Neural progenitor cell (in vitro differentiated cells): ENCODE measurements at places on chromosomes 13 and 19. TPM values are rescaled to one million over a fixed set of nuclear protein-coding genes. Genes with fewer than 3 reads are reported as not detected.
A peak's percentile ranks its signal among the peaks of the same experiment; 100 is the strongest.

- peak; percentile 77 for DNase-seq
Observed at GRCh38 chr13:50393628-50394027, 378.4 kb downstream of the KCNRG start.

DNA sequence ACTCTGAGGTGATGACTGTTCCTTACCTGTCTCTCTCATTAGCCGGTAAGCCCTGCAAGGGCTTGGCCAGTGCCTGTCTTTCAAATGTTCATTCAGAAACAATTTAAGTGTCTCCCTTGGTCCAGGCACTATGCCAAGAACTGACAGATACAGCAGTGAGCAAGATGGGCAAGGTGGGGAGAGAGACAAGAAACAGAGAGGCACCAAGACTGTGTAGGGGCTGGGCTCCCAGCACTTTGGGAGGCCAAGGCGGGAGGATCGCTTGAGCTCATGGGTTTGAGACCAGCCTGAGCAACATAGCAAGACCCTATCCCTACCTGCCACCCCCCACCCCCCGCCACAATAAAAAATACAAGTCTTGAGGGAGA, 1.3 kb upstream of the CCNE1 start:
- DNase-seq, result no peak

GRCh38 chr19:51075998-51076397, 6.7 kb downstream of the KLK14 start:
- DNase-seq, result no peak

Gene SLC5A5
- total RNA-seq, result 0.37 and 0.51 TPM in 2 replicates

DNA sequence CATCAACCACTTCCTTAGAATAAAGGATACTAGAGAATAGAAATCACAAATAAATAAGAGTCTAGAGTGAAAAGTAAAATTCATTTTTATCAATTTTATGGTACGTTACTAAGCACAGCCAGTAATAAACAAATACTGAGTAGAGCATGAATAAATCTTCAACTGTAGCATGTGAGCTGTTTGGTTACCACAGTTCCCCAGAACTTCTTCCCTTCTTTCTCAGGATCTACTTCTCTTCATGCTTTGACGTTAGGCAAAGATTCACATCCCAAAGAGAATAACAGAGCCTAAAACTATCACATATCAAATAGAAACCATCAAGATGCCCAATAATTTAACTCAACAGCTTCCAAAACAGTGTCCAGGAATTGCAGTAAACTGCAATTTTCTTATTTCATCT, 7.4 kb downstream of the RUBCNL start:
- DNase-seq, result no peak

Gene HIPK4
- 0.34 TPM in 1 of 2 replicates, not detected in the other for total RNA-seq

GRCh38 chr13:33229446-33230177, 55.9 kb downstream of the STARD13 start:
- DNase-seq, result peak; percentile 10

Gene HIF3A
- 6.7 and 18.0 TPM in 2 replicates for total RNA-seq

DNA sequence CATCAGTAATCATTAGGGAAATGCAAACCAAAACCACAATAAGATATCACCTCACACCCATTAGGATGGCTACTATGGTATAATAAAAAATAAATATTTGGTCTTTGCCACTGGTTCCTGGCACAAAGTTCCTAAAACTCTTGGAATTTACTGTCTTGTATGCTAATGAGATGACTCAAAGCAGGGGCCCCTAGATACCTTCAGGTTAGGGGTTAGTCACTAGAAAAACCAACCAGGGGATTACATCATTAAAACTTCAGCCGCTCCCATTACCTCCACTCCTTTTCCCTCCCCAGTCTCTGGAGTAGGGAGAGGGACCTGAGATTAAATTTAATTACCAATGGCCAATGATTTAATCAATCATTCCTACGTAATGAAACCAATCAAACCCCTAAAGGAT, 49.6 kb downstream of the THSD1 start:
- no peak for DNase-seq

GRCh38 chr13:74132776-74133656, 1.2 kb downstream of the KLF12 start:
- DNase-seq, result peak; percentile 57

Gene ZSCAN18
- total RNA-seq, result 49.1 and 144 TPM in 2 replicates

DNA sequence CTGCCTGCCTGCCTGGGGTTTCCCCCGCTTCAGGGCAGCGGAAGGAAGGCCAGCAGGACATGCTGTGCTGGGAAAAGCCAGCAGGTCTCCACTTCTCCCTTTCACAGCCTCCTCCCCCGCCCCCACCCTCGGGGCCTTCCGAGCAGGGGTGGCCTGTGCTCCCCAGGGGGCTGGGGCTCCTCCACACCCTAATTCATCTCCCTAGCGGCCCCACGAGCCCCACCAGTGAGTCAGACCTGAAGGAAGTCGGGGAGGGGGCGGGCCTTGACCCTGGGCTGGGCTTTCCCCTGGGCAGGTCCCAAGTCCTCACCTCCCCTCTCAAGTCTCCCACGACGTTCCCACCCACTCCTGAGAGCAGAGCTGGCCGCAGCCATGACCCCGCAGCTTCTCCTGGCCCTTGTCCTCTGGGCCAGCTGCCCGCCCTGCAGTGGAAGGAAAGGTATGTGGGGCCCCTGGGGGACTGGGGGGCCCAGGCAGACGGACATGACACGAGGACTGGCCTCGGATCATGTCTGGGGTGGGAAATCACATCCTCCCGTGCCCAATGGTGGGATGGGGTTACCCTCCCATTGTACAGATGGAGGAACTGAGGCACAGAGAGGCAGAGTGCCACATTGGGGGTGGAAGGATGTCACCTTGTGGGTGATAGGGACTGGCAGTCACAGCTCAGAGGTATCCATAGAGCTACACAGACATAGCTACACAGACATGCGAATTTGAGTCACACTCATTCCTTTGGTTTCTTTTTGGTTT, at the start of gene EBI3:
TSS of gene EBI3 (plus strand) at position 345 of the 753 bp plus-strand sequence. CDS start at position 373, 28 bp downstream.
- DNase-seq, result no peak

- DNase-seq, result no peak
Observed at GRCh38 chr19:46347985-46348384, 1.1 kb downstream of the PPP5C start.

DNA sequence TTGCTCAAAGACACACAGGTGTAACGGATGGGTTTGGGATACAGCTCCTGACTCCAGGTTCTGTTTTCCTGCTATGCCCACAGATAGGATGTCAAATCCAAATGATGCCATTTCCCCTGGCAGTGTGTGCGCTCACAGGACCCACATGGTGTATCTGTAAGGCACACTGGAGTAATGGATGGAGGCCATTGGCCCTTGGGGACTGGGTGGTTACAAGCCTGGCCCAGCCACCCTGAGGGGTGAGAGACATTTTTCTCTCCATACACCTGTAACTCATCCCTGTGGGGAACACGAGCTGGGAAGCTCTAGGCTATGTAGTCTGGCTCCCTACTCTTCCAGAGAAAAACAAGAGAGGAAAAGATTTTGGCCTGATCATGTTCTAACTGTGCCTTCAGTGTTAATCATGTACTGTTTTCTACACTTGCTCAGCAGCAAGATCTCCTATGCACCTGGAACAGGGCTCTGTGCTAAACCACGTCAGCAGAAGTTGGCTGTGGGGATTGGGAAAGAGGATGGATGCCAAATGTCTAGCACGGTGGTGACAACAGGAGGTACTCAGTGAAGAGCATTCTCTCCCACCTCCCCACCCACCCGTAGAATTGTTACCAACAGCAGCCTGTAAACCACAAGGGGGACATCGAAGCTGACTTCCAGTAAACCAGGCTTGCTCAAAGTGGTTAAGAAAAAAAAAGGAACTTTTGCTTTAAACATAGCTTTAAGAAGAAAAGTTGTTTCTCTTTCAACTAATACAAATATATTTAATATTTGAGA, 237.0 kb downstream of the LACC1 start:
- DNase-seq, result no peak

Gene ZNF575
- not detected in 2 replicates for total RNA-seq

Gene SEMA6B
- total RNA-seq, result 22.6 and 82.3 TPM in 2 replicates

GRCh38 chr19:13892870-13893269, 13.0 kb downstream of the BRME1 start:
- DNase-seq, result no peak

DNA sequence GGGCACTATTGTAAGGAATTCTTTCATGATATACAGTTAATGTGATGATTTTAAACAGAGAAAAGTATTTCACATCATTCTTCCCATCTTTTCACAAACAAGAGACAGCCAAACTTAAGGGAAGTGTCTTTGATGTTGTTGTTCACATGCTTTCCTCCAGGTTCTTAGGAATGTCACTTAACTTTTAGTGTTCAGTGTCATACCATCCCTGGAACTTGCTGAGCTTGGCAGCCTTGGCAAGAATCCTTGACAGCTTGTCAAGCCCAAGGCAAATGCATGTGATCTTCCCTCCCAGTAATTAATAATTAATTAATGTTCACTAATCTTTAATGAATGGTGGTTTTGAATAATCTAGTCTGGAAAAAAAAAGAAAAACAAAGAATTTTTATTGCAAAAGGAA, 727.9 kb upstream of the PRR20A start:
- DNase-seq, result no peak

DNA sequence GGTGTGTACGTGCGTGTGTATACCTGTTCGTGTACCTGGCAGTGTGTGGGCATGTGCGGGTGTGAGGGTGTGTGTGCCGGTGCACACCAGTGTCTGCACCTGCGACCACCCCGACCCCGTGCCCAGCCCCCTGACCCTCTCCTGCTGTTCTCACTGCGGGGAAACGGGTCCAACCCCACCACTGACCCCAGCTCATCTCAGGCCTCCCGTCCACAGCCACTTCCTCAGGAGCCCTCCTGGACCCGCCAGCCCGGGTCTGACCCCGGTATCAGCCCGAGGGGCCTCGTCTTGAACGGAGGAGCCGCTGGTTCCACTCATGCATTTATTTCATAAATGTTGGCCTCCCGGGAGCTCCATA, 23.8 kb upstream of the ONECUT3 start:
- DNase-seq, result no peak

DNA sequence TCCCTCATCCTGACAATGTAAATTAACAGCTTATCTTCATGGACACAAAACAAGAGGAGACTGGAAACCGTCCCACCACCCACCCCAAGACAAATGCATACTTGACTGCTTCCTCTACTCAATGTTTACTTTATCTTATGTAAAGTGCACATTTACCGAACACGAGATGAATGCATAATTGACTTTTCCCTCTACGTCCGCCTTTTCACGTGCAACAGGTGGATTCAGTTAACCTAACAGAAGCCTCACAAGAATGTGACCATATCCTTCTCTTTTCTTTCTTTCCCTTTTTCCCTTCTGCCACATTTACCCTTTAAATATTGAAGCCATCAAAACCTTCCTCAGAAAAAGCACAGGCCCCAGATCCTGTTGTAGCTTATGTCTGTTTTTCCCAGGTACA, 468.0 kb downstream of the UQCRFS1 start:
- peak; percentile 48 for DNase-seq

DNA sequence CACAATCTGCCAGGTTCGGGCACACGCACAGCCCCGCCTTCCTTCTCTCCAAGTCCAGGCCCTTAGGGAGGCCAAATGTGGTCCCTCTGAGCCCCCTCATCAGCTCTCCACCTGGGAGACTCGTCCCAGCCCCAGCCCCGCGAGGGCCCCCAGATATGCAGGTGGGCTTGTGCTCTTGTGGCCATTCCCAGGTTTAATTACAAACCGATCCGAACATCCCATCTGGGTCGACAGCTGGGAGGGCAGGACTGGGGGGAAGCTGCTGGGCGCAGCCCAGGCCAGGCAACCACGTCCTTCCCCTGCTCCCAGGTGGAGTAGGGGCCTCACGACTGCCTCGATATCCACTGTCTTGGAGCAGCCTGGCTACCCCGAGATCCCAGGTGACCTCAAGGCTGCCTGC, 7.5 kb upstream of the C2CD4C start:
- DNase-seq, result no peak

- DNase-seq, result peak; percentile 10
Observed at GRCh38 chr13:30038884-30039283, 188.5 kb upstream of the UBL3 start.

Gene CEACAM3
- total RNA-seq, result not detected in 2 replicates

DNA sequence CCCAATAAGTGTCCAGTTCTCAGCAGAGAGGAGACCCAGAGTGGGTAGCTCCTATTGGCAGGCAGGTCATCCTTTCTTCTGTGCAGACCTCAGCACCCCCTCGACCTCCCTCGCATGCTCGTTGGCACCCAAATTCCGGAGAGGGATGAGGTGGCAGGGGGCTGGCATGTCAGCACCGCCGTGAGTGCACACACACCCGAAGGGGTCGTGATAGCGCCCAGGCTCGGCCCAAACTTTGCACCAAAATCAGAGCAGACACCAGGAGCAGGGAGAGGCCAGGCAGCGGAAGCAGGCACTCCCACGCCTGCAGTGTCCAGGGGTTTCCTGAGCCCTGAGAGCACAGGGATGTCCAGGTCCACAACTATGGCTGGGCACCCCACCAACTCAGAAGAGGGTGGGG, 1503.8 kb upstream of the PCDH20 start:
- no peak for DNase-seq

DNA sequence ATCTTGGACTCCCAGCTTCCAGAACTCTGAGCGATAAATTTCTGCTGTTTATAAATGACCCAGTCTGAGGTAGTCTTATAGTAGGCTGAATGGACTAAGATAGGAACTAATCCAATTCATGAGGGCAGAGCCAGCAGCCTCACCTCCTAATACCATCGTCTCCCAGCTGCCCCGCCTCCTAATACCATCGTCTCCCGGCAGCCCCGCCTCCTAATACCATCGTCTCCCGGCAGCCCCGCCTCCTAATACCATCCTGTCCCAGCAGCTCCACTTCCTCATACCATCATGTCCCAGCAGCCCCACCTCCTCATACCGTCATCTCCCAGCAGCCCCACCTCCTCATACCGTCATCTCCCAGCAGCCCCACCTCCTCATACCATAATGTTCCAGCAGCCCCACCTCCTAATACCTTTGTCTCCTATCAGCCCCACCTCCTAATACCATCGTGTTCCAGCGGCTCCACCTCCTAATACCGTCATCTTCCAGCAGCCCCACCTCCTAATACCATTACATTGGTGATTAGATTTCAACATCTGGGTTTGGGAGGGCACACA, 2.4 kb upstream of the ARGLU1 start:
- DNase-seq, result peak; percentile 87

Gene SLC25A15
- total RNA-seq, result 33.7 and 44.2 TPM in 2 replicates

Gene LILRA2
- total RNA-seq, result not detected in 2 replicates

DNA sequence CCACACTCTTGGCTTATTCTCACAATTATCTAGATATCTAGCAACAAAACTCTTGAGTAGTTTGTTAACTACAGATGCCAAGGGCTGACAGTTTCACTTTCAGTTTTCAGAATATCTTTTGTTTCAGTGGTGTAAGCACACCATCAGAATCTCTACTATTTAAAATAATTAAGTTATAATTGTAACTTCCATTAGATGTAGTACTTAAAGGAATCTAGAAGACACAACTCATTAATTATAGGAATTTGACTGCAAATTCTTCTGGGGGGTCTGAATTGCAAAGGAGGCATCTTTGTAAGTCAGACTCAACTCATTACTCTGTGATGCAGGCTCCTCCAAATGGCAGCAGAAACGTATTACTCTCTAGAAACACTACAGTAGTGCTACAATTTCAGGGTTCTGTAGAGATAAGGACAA, 44.9 kb upstream of the USPL1 start:
- DNase-seq, result no peak

GRCh38 chr19:17706750-17707181, 12.5 kb upstream of the MAP1S start:
- DNase-seq, result peak; percentile 86

- no peak for DNase-seq
Observed at GRCh38 chr13:53778937-53779336, 750.3 kb downstream of the OLFM4 start.

Gene LYPD5
- total RNA-seq, result 0.12 TPM in 1 of 2 replicates, not detected in the other
